ENCODE measurements at places on chromosomes 1 and 21.

GRCh38 chr1:226974544-226975258 lies 34.6 kb downstream of the COQ8A start:
- DNase-seq, result no peak

DNA sequence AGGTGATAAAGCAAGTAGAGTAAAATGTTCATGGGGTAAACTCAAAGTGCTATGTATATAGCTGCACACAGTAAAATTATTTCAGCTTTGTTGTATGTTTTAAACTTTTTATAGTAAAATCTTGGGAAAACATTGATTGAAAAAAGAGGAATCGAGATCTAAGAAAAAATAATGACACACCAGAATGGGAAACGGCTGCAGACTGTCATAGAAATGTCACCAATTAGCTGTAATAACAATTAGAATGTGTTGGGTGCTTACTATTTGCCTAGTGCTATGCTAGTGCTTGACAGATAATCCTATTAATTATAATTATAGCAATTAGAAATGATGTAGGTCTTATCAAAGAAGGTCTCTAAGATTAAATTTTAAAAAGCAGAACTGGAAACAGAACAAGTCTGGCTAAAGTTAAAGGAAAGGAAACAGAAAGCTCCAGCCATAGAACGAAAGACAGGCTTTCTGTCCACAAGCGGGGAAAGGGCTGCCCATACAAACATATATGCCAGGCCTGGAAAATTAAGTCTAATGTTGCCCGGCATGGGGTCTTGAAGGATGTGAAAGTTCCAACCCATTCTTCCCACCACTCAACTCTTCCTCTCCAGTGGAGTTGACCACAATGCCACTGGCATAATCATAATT lies 5.0 kb downstream of the PCNX2 start:
- no peak for DNase-seq

GRCh38 chr21:35037384-35037765 lies 11.7 kb downstream of the RUNX1 start:
- DNase-seq, result no peak

DNA sequence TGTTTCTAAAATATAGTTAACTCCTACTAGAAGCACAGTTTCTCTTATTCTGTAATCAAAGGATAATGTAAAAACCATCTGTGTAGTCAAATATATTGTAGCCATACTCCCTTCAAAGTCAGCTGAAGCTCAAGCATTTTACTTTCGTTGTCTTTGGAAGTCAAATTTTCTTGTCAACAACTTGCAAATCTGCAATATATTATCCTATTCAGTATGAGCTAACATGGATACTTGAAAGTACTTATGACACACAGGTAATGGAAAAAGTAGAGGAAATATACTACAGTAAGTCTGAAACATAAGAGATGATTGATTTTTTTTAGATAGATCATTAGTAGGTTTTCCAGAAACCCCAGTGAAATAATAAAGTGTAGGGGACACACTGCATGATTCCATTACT lies 121.5 kb downstream of the COL24A1 start:
- no peak for DNase-seq

DNA sequence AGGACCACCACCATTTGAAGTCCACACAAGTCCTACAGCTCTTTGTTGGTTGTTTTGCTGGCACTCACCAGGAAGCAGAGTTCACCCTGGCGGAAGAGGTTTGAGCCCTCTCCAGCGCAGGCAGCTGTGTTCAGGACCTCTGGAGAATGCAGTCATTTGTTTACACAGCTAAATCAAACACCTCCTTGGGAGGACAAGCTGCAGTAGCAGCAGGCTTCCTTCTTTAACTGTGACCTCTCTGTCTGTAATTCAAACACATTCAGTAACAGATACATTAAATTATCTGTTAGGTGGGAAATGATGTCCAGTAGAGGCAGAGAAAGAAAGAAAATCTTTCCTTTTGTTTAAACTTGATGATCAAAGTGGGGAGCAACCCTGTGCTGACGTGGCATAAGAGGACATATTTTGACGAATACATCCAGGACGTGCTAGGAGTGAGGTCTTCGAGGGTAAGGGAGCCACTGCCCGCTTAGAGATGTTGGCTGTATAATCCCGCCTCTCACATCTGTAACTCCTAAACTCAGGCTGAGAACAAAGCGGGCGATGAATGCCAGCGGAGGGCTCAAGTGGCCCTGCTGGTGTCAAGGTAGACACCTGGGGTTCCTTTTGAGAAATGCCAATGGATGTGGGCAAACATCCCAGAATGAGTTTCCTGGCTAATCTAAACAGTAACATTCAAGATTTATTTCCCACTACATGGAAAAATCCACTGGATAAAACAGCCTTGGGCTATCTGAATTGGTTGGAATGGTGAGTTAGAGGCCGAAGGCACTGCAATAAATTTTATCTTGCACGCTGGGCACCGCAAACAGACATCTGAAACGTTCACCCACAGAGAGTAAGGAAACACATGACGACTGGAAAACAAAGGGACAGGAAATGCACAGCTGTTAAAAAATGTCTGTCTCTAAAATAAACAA lies 51.7 kb downstream of the ABCA4 start:
- no peak for DNase-seq

DNA sequence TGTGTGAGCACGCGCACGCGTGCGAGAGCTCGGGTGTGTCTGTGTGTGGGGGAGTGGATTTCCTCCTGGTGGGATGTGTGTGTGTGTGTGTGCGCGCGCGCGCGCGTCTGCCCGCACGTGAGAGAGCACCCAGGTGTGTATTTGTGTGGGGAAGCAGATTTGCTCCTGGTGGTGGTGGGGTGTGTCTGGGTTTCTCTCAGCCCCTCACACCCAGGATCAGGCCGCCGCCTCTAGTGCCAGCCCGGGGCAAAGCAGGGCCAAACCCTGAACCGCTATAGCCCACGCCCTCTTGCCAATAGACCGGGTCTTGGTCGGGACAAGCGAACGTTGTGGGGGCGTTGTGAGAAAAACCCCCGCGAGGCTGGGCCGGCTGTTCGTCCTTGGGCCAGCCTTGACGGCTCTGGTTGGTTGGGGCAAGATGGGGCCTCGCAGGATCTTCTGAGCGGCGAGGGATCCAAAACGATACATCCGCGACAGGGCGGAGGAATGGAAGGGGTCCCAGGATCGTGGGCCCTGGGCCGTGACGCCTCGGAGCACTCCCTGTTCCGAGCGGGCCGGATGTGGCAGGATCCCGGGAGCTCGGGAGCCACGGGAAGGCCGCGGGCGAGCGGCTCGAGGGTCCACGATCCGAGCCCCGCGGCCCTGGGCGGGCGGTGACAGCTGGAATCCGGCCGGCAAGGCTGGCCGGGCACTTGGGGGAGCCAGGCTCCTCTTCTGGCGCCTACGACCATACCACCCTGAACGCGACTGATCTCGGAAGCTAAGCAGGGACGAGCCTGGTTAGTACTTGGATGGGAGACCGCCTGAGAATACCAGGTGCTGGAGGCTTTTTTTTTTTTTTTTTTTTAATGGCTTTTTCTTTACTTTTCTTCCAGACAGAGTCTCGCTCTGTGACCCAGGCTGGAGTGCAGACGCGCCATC lies 68.2 kb downstream of the RNF187 start:
- DNase-seq, result no peak

DNA sequence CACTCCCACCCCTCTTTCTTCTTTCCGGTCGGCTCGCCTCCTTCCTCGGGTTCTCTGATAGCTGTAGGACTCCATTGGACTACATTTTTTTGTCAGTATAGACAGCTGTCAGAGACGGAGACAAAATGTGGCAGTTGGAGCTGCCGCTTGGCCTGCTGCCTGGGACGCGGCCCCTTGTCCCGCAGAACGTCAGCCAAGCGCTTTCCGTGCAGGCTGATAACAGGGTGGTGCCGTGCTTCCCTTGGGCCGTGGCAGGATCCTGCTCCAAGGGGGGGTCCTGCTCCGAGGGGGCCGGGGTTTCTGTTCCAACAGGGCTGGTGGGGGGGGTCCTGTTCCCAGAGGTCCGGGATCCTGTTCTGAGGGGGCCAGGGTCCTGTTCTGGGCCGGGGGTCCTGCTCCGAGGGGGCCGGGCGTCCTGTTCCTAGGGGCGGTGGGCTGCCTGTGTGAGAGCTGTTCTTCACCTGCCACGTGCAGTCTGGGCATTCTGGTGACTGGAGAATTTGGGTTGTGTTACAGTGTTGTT lies 4.9 kb downstream of the SKI start:
- no peak for DNase-seq

- no peak for DNase-seq
These were observed 11.2 kb upstream of the HMGCS2 start for GRCh38 chr1:119779869-119780356.

DNA sequence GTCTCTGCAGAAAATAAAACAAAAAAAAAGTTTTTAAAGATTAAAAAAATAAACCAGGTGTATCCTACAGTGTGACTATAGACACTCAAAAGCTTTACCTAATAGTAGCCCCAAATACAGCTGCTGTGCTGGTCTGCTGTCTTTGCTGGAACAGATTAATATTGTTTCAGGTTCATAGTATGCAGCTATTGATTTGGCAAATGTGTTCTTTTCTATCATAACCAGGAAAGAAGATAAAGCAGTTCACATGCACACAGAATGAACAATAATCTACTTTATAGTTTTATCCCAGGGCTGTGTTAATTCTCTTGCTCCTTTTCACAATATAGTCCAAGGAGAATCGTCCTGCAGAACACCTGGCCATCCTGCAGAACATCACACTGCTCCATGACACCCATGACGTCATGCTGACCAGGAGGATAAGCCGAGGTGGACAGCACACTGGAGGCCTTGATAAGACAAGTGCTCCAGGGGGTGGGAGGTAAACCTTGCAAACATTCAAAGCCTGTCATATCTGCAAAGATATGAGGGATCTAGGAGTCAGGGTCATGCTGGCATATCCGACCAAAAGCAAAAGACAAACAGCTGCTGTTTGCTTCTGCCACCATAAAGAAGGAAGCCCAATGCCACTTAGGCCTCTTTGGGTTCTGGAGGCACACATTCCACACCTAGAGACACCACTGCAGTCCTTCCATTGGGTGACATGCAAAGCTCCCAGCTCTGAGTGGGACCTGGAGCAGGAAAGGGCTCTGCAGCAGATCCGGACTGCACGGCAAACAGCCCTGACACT lies 86.1 kb upstream of the SLC2A1 start:
- DNase-seq, result no peak

DNA sequence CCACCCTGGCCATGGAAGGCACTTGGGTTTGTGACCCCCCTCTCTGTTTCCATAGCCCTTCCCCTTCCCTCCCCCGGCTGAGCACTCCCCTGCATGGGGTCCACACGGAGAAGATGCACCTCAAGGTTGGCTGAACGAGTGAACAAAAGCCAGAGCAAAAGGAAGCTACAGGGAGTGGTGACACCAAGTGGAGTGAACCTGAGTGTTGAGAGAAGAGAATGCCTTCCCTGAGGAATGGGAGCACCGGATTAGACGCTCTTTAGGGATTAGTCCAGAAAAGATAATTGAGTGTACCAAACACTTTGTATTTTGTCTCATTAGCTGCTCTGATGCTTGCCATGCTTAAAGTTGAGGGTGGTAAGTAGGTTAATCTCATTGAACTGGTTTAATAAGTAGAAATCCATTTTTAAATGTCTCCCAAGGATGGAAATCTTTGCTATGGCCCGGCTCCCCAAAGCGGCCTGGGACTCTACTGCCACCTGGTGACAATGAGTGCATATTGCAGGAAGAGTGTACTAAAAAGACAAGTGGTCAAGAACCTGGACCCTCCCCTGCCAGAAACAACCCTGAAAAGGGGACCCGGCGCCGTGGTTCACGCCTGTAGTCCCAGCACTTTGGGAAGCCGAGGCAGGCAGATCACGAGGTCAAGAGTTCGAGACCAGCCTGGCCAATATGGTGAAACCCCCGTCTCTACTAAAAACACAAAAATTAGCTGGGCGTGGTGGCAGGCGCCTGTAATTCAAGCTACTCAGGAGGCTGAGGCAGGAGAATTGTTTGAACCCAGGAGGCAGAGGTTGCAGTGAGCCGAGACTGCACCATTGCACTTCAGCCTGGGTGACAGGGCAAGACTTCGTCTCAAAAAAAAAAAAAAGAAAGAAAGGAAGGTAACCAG lies 150.6 kb upstream of the ZC3H12A start:
- no peak for DNase-seq

DNA sequence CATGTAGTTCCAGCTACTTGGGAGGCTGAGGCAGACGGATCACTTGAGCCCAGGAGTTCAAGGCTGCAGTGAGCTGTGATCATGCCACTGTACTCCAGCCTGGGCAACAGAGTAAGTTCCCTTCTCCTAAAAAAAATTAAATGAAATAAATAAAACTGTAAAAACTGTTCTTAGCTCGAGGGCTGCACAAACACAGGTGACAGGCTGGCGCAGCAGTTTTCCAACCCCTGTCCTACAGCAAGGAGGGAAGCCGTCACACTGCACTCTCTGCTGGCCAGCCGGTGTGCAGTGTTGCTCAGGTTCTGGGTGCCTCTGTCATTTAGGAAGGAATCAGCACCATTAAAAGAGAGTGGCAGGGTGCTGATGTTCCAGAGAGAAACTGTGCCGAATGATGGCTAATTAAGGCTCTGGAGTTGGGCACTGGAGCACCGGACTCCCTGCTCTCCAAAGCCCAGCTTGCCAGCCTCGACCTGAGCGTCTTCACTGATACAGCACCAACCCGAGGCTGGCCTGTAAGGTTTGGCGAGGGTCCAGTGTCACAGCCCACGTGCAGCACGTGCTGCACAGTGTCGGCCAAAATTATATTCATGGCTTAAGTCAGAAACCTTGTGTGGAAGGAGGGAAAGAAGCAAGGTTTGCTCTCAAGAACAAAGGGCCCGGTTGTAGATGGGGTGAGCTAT lies 26.4 kb upstream of the KCNAB2 start:
- no peak for DNase-seq

DNA sequence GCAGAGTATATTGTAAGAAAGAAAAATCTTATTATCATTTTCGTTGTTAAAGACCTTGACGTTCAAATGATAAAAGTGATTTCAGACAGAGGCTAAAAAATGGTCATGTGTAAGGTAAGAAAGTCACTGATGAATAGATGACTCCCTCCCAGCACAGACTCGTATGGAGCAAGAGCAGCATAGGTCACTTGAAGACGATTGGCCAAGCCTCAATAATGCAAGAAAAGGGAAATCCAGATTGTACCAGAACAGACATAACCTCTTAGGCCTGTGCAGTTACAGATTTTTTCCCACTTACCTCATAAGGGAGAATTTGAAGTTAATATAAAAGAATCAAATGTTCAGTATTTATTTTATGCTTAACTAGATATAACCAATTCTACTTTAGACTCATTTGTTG lies 16.3 kb upstream of the OLFML2B start:
- DNase-seq, result no peak

DNA sequence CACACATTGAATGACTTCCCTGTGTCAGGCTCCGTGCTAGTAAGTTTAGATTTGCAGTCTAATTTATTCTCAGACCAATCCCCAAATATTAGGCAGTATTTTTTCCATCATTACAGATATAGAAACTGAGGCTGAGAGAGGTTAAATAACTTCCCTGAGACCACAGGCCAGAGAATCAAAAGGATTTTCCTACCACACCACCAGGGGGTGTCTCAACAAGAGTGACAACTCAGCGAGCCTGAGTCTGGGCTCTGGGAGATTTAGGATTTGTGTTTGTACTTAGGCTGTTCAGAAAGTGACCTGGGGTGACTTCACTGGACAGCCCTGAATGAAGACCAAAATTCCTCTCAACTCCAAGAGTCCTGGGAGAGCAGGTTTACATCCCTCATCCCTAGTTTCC lies 13.3 kb upstream of the LCE5A start:
- DNase-seq, result no peak
